T-helper 2 cell (primary cell): ENCODE measurements at places on chromosomes 4 and X.
A peak's percentile ranks its signal among the peaks of the same experiment; 100 is the strongest.

GRCh38 chr4:86302830-86303229, 57.0 kb downstream of the MAPK10 start:
- DNase-seq: no peak

GRCh38 chr4:132275583-132276121, 873.4 kb upstream of the PCDH10 start:
- DNase-seq: no peak

GRCh38 chr4:52588097-52588496, 71.0 kb downstream of the USP46 start:
- DNase-seq: peak; percentile 19

DNA sequence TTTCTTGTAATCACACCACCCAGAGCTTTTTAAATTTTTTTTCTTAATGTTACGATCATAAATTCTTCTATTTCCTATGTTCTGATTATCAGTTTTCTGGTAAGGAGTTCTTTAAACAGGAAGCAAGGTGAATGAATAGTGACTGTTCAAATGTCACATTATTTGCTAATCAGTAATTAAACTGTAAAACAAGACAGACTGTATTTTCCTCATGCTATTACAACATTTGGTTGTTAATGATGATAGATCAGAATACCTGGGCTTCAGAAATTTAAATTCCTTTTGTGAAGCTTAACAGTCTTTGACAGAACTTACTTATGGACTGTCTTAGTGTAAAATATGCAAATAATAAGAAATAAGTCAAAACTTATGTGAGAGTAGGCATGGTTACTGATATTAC, 41.4 kb downstream of the CLCN3 start:
- no peak for DNase-seq

DNA sequence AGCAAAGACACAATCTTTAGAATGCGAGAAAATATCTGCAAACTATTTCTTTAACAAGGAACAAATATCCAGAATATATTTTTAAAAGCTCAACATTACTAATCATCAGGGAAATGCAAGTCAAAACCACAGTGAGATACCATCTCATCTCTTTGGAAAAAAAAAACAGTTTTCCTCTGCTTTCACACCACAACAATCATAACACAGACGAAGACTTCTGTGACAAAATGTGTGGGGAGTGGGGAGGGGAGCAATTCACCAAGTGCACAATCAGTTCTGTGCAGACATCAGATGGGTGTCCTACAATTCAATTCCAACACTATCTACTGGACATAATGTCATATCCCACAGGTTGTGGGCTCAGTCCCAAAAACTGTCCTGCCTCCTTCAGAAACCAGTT, 293.2 kb upstream of the SLC7A11 start:
- no peak for DNase-seq

DNA sequence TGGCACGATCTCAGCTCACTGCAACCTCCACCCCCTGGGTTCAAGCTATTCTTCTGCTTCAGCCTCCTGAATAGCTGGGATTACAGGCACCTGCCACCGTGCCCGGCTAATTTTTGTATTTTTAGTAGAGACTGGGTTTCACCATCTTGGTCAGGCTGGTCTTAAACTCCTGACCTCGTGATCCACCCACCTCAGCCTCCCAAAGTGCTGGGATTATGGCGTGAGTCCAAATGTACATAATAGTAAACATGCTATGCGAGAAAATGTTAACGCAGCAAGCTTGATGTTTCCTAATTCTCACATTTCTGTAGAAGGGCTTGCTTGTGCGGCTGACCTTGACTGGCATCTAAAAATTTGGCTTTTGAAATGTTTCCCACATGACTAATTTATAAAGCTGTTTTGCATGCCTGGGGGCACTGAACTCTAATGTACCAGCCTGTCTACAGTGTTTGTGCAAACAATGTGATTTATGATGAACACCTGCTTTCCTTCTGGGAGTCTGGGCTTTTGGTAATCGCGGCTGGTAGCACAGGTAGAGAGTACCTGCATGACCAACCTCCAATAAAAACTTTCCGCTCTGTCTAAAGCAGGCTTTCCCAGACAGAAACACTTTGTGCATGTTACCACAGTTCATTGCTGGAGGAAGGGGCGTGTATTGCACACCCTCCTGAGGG, 216.8 kb downstream of the IL15 start:
- no peak for DNase-seq

DNA sequence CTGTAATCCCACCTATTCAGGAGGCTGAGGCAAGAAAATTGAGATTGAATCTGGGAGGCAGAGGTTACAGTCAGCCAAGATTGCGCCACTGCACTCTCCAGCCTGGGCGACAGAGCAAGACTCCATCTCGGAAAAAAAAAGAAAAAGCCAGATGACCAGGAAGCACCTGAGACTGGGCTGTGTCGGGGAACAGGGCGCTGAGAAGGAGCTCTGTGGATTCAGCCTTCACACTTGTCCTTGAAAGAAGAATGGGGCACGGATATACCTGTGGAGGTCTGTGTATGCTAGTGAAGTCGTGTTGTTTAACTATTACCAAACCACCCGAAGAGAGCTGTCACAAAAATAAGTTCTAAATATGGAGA, 39.3 kb upstream of the TADA2B start:
- DNase-seq: no peak

DNA sequence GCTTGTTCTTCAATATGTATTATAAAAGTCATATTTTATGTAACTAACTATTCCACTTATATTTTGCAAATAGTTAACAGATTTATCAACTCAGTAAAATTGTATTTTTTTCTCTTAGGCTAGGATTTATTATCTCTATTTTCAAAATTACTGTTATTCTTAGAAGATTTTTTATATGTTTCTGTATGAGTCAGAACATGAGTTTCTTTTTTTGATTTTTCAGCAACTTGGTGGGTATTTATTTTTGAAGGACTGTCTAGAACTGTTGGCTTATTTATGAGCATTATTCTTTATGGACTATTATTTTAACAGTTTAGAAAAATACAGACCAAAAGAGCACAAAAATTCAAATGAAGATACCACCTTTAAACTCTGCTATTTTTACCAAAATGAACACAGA, 6.8 kb downstream of the AIMP1 start:
- no peak for DNase-seq

DNA sequence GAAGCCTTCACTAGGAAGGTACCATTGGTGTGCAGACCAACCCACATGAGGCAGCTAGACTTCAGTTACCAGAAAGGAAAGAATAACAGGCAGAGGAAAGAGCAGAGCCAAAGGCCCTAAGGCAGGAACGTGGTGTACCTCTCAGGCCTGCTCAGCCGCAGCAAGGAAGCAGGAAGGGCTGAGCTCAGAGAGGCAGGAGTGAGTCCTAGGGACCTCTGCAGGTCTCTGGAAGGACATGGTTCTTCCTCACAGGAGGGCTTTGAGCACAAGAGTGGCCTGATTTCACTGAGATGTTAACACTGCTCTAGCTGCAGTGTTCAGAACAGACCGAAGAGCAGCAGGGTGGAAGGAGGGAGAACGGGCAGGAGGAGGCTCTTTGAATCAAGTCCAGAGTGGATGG, 124.6 kb downstream of the DCHS2 start:
- DNase-seq: no peak

- DNase-seq: no peak
These were observed 61.4 kb upstream of the LGI2 start for GRCh38 chr4:25092139-25092538.

DNA sequence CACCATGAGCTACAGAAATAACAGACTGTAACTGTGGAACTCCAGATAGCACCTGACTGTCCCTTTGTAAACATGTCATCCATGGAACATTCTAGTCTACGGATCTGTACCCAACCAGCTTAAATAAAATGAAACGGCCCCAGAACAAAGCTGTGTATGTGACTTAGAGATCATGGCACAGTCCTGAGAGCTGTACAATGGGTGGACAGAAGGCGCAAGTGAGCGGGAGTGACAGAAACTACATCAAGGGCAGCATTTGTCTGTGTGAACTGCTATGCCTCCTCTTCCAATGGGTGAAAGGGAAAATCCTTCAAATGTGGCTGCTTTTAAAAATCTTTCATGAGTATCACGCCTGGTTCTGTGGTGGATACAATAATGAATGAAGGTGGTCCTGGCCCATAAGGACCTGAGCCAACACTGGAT, 72.5 kb downstream of the FAT1 start:
- DNase-seq: no peak

DNA sequence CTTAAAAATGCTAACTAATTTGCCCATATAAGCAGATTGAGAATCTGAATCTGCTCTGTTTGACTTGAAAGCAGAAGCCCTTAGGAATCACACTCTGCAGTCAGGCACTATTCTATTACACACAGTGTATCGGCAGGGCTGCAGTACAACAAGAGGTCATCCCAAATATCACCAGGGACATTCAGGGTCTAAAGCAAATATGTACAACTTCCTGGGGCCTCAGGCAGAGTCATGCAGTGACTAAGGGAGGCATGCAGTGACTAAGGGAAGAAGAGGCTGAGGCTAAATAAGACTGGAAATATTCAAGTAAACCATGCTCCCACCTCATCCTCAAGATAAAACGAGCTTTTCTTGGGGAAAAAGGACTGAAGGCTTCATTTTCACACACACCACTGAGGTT, 20.9 kb downstream of the MAPK10 start:
- DNase-seq: no peak

DNA sequence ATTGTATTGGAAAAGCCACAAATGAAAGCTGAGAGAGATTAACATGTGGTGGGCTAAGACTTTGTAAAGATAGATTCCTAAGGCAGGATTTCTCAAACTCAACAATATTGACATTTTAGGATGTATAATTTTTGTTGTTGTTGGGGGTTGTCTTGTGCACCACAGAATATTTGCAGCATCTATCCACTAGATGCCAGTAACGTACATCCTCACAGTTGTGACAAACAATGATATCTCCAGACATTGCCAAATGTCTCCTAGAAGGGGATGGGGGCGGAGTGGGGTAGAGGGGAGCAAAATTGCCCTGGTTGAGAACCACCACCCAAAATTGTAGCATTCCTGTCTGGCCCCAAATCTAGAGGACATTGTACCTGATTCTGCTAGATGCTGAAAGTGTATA, 14.7 kb upstream of the CBR4 start:
- no peak for DNase-seq
